Peyer's patch (tissue), 4 donors: ENCODE measurements at places on chromosomes 3 and 15. TPM values are rescaled to one million over a fixed set of nuclear protein-coding genes. Genes with fewer than 3 reads are reported as not detected.

DNA sequence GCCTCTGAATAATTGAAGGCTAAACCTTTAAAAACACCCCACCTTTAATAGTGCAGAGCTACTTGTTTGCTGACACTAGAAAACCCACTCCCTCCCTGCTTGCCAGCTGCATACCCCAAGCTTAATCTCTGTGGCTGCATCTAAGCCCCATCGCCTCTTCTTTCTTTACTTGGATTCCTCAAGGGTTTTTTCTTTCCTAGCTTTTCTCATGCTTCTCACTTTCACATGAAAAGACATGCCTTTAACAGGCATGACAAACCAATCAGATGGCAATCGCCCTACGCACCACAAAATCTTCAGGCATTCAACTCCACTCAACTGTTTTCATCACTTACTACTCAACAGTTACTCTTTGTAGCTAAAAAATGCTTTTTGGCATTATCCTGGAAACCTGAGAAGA is 77.5 kb downstream of the PLD1 start:
- H3K4me3 ChIP-seq = no peak overlapping the region
- H3K27me3 ChIP-seq = no peaks in the 10 kb centered on the region

GRCh38 chr3:58175437-58176184 is 35.2 kb downstream of the DNASE1L3 start:
- H3K36me3 ChIP-seq = no peaks in the 10 kb centered on the region
- H3K4me3 ChIP-seq = no peak overlapping the region
- H3K27ac ChIP-seq = peak overlapping the region; percentile 84
- no peaks in the 10 kb centered on the region for H3K4me1 ChIP-seq
- DNase-seq = peak; percentile 84

GRCh38 chr15:44163370-44163769 is 31.7 kb downstream of the FRMD5 start:
- no peak overlapping the region for H3K4me3 ChIP-seq

- H3K4me3 ChIP-seq = no peak overlapping the region
- no peaks in the 10 kb centered on the region for H3K36me3 ChIP-seq
- DNase-seq = no peak
- H3K4me1 ChIP-seq = no peaks in the 10 kb centered on the region
These were observed 94.0 kb upstream of the MEX3B start for GRCh38 chr15:82139823-82140268.

- peak overlapping the region; percentile 99 for H3K27ac ChIP-seq
- no peak for DNase-seq
- H3K36me3 ChIP-seq = no peaks in the 10 kb centered on the region
- peaks cover 9% of the 10 kb centered on the region for H3K4me1 ChIP-seq
- peak overlapping the region; percentile 98 for H3K4me3 ChIP-seq
These were observed 727 bp upstream of the TM2D3 start for GRCh38 chr15:101652786-101653430.

DNA sequence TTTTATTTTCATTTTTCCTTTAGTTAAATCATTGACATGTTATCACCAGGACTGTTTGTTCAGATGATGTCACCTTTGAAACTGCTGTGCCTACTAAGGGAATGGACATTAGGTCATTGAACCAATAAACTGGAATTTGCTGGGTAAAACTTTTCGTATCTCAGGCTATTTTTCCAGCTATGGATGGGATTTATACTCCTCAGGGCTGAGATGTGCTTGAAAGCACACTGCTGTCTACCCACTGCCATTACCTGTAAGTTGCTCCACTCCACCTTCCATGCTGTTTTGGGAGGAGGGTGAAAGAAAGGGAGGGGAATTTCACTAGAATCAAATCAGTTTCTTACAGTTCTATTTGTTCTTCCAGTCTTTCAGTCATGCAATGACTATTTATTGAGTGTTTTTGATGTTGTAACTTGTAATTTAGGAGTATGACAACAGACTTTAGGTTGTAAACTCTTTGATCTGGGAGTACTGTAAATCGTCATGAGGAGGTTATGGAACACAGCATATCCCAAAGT is 11.3 kb downstream of the EHD4 start:
- no peaks in the 10 kb centered on the region for H3K36me3 ChIP-seq
- peak overlapping the region; percentile 89 for H3K27ac ChIP-seq
- H3K4me3 ChIP-seq = peak overlapping the region; percentile 46
- DNase-seq = no peak

The LARP6 gene
- 2.6 TPM for total RNA-seq

The VILL gene
- total RNA-seq = 275 TPM
